ENCODE measurements at places on chromosomes 5 and 9.

DNA sequence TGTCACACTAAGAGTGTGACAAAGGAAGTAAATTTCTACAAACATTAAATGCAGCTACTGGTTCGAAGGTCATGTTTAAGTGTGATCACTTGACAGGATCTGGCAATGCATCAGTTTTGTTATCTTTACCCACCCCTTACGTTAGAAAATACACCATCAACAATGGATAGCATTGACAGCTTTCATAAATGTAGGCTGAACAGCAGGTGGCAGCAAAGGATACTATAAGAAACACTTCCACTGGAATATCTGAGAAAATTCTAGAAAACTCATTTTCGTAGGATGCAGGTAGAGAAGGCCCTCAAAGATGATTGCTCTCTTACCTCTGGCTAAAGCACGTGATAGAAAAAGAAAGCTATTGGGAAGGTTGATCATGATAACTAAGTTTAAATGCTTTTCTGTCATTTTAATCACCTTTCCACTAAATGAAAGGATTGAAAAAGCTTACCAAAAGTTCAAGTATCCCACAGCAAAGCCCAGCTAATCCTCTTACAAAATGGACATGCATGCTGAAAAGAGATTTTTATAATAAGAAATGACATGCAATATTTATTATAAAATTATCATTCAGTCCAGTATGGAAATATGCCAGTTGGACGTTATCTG, 292.5 kb downstream of the PARP8 start:
- DNase-seq: no peak

GRCh38 chr9:122228191-122228567, 578 bp downstream of the LHX6 start:
- no peak for DNase-seq

GRCh38 chr5:140240987-140241706, 61.8 kb downstream of the PFDN1 start:
- DNase-seq: peak; percentile 49

GRCh38 chr5:103464835-103465484, 97.6 kb downstream of the NUDT12 start:
- no peak for DNase-seq

- no peak for DNase-seq
Observed at GRCh38 chr9:19033015-19033414, at the start of gene SAXO1. TSS of gene SAXO1 (minus strand) at chr9:19033209. CDS start at chr9:19032908, 301 bp downstream.

DNA sequence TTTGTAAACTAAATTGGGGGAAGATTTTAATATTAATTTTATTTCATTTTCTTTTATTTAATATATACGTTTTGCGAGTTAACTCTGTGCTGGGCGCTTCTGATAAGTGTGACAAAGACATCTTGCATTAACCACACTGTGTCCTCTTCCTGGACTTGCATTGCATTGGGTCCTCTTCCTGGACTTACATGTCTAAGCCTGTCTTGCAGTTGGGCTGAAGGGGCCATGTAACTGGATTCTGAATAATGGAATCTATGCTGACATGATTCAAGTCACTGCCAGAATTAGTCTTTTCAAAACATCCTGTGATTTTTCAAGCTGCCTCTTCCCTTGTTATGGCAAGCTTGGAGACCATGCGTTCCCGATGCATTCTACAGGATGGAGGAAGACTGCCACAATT, 122.6 kb downstream of the TRIM32 start:
- no peak for DNase-seq

DNA sequence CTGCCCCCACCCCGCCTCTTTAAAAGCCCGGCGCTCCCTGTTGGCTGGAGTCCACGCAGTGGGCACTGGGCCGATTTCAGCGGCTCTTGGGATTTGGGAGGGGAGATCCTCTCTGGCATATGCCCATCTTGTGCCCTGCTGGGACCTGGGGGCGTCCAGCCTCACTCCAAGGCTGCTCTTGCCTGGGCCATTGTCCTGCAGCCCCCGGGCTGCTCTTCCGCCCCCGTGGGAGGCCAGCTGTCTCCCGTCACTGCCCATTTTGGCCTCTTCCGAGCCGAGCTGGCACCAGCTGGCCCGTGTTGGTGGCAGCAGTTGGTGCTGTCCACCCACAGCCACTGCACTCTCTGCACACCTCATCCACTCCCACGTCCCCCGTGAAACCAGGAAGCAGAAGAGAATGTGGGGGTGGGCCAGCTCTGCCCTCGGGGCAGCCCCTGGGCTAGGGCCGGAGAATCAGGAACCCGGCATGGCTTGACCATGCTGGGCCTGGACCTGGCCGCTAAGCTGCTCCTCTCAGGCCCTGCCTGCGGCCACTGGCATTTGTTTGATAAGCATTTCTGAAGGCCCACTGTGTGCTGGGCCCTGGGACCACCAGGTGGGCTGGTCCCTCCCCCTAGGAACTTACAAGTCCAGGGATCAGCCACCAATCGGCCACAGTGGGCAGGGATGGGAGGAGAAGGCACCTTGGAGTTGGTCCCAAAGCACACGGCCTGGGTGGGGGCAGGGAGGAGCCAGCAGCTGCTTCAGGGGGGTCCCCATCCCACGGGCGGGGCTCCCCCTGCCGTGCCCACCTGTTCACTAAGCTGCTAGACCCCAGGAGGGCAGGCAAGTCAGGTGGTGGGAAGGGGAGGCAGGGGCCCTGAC, 2.2 kb downstream of the C8G start:
- no peak for DNase-seq
